ENCODE measurements at places on chromosomes 4 and X.

GRCh38 chr4:37324546-37324945 is 80.0 kb downstream of the NWD2 start:
- DNase-seq = no peak

DNA sequence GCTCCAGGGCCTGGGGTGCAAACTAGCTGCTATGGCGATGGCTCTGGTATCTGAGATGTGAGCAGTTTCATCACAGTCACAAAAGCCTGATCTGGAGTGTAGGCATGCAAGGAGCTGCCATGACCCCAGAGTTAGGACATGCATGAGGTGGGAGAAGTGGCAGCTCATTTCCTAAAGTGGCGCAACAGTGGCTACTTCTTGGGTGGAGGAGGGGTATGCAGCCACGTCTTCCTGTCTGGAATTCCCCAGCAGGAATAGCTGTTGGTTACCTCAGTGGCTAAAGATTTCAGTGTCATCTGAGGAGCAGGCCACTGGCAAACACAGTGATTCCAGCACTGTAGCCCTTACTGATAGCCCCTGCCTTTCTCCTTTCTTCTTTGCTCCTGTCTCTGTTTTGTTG is 1382.5 kb downstream of the C4orf33 start:
- DNase-seq = no peak

GRCh38 chr4:27218013-27218412 is 357.4 kb downstream of the STIM2 start:
- DNase-seq = no peak

DNA sequence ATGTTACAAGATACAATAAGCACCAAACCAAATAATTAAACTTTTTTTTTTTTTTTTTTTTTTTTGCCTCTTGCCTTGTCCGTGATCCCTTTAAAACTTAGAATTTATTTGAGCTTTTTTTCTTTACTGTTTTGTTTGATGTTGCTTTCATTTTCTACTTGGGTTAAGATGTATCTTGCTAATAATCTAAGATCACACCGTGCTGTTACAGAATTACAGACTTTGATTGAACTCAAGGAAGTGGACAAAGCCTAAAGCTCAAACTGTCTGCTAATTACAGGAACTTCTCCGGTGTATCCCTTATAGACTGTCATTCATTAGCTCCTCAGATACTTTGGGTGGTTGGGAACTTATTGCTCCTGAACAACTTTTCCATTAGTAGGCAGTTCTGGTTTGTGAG is 26.5 kb downstream of the STIM2 start:
- no peak for DNase-seq

DNA sequence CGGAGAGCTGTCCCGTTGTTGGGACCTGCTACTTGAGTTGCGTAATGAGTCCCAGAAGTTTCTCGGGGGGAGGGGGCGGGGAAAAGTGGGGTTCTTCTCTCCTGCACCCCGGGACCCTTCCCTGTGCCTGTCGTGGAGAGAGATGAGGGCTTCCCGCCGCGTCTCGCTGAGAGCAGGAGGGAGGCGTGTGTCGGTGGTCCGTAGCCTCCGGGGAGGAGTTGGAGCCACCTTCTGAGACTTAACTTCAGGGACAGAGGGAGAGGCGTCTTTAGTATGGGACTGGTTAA is 698 bp downstream of the AFF1 start:
- DNase-seq = peak; percentile 21

DNA sequence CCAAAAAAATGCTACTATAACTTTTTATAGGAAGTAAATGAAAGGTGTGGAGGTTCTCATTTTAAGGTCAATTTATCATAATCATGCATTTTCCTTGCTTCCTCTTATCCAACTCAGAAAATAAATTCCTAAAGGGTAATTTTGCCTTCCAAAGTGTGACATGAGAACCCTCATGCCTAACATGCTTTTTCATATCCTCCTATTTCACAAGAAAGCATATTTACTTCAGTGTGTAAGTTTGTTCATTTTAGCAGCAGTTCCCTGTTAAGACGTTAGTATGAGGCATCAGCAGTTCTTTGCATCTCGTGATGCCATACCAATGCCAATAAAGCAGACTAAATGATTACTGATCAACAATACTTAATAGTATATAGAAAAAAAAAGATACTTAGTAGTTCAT is 18.4 kb downstream of the WDFY3 start:
- no peak for DNase-seq
